CD4-positive, alpha-beta T cell treated with Interleukin-10 for 1 hour (primary cell): ENCODE measurements at places on chromosomes 7 and 10.
A peak's percentile ranks its signal among the peaks of the same experiment; 100 is the strongest.

GRCh38 chr10:95363303-95363912, 72.6 kb upstream of the PDLIM1 start:
- peak; percentile 65 for DNase-seq

DNA sequence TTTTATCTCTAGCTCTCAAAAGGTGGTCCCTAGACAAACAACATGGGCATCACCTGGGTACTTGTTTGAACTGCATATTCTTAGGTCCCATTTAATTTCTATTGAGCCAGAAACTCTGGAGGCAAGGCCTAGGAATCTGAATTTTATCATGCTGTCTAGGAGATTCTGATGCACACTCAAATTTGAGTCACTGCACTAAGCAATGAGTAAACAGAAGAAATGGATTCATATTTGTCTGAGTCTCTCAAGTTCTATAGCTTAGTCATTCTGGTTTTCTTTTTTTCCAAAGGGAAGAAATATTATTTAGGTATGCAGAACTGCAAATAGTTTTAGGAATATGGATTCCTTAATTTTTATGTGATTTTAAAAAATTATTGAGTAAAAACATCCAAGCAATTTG, 185.5 kb downstream of the SEMA3A start:
- no peak for DNase-seq

GRCh38 chr7:4792537-4793126, 17.2 kb downstream of the AP5Z1 start:
- peak; percentile 18 for DNase-seq

GRCh38 chr10:68732651-68733050, 11.6 kb downstream of the CCAR1 start:
- DNase-seq = no peak

GRCh38 chr7:142668495-142668894, 80.8 kb upstream of the PRSS1 start:
- no peak for DNase-seq

DNA sequence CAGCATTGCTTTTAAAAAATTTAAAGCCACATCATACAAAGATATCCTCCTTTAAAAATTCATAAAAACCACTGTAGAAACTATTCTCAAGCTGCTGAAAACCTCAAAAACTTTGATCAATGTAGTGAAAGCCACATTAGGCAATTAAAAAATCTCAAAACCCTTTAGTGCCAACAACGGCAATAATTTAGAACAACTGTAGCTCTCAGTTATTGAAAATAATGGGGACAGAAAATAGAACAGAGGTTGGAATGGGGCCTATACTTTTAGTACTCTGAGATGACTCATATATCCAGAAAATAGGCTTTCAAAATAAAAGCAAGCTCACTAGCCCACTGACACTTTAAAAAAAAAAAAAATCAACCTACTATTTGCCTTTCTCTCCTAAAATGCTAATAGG, 87.5 kb downstream of the GSAP start:
- DNase-seq = no peak
